Activated CD8-positive, alpha-beta memory T cell treated with anti-CD3 and anti-CD28 coated beads for 24 hours (primary cell): ENCODE measurements at places on chromosomes 13 and 19.

GRCh38 chr19:1106841-1107660, 3.3 kb downstream of the GPX4 start:
- DNase-seq = no peak

DNA sequence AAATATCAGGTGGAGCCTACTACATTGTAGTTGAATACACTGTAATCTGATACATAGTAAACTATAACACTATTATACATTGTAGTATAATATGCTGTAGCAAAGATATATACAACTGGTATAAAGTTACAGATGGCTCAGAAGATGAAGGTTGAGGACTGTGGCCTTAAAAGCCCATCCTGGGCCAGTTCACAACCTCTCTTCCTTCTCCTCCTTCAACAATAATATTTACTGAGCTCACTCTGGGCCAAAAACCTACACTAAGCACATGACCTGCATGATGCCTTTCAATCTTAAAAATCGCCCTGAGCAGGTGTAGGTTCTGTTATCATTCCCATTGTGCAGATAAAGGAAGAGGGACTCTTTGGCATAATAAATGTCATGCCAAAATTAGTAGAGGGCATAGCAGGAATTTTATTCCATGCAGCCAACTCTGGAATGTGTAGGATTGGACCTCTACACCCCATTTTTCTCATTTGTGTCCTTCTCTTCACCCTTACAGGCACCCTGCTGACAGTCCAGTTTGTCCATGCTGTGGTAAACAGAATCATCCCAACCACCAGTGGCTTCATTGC, 14.6 kb upstream of the SIN3B start:
- DNase-seq = no peak

- DNase-seq = no peak
Observed at GRCh38 chr13:97904059-97904458, 49.4 kb upstream of the IPO5 start.

GRCh38 chr13:111387026-111387871, 66.8 kb downstream of the TEX29 start:
- DNase-seq = peak; percentile 32

DNA sequence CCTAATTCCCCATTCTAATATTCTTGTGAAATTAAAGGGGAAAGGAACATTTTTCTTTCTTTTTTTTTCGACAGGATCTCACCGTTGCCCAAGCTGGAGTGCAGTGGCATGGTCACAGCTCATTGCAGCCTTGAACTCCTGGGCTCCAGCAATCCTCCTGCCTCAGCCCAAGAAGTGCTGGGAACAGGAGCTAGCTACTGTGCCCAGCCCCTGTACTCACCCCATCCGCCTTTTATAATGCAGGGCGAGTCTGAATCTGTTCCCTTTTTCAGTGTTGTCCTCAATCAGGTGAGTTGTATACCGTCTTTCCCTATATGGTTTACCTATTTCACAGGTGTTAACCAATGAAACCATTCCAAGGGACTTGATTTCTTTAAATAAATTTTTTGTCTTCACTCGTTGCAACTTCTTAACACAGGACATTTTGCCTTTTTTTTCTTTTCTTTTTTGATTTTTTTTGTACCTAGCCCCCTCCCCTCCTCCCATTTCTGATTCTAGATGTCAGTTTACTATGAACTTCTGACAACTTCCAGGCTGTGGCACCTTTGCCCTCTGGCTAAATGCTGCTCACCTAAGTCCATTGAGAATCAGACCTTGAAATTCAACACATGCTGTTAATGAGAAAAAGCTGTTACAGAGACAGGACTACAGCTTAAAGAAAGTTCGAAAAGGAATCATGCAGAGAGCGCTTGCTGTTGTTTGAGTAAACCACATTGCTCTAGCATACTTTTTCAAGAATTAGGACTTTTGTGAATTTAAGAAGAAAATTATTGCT, 562.1 kb upstream of the KLF12 start:
- no peak for DNase-seq

- no peak for DNase-seq
Observed at GRCh38 chr13:28796938-28797257, 23.2 kb upstream of the MTUS2 start.

DNA sequence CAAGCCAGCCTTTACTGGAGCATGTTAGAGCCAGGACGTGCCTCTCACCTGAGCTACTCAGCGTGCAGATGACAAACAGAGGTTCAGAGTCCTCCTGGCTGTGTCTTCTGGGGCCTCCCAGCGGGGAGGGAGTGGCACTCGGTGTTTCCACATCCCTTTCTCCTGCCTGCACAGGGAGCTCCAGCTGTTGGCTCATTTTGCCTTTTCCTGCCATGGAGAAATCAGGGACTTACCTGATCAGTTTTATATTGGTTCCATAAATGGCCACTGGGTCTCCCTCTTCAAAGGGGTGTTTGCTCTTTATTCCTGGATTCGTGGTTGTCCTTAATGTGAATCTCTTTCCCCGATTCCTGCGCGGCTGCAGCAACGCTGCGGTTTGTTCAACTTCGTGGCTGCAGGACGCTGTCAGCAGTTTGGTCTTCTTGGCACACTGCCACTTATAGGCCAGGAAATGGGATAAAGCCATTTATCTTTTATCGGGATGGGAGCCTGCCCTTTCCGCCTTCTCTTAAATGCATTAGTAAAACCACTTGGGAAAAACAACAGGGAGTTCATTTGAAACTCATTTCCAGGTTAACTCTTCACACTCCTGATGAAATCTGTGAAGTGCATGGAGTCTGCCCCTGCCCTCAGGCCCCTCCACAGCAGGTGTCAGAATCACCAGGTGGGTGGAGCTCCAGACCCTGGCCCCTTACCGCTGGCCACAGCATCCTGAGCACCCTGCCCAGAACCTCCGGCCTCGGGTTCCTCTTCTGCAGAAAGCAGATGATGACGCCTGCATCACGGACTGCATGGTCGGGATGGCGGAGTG, 39.8 kb upstream of the MCF2L start:
- no peak for DNase-seq

GRCh38 chr19:33294058-33294798, 8.1 kb downstream of the CEBPA start:
- DNase-seq = no peak

- peak; percentile 77 for DNase-seq
Observed at GRCh38 chr13:73765651-73766384, 368.4 kb downstream of the KLF12 start.

DNA sequence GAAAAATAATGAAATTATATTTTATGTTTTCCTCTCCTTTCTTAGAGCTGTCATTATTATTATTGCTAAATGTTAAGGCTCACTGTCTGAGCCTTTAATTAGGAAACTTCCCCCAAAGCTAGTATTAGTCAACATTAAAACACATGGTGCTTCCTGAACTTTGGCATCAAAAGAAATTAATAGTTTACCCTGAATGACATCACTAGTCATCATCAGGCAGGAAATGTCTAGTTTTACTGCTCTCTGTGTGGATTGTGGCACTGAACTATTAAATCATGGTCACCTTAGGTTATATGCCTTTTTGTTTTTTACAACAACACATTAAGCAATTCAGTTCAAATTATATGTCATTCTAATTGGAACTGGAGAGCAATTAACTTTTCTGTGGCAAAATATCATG, 595.5 kb downstream of the SLITRK1 start:
- DNase-seq = no peak

DNA sequence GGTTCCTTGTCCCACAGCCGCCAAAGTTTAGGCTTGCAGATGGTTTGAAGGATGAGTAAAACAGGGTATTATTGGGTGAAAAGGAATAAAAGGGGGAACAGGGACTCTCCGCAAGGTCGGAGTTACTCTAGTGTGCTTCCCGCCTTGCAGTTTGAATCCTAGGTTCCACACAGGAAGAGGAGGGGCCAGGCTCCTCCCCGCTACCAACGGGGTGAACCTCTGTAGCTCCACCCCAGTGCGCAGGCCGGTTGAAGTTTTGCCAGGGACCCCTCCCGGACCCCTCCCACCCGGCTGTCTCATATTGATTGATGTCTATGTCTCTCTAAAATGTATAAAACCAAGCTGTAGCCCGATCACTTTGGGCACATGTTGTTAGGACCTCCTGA, 11.6 kb upstream of the GTF2F2 start:
- DNase-seq = no peak

GRCh38 chr19:32098968-32099367, 246.4 kb upstream of the ZNF507 start:
- DNase-seq = no peak

DNA sequence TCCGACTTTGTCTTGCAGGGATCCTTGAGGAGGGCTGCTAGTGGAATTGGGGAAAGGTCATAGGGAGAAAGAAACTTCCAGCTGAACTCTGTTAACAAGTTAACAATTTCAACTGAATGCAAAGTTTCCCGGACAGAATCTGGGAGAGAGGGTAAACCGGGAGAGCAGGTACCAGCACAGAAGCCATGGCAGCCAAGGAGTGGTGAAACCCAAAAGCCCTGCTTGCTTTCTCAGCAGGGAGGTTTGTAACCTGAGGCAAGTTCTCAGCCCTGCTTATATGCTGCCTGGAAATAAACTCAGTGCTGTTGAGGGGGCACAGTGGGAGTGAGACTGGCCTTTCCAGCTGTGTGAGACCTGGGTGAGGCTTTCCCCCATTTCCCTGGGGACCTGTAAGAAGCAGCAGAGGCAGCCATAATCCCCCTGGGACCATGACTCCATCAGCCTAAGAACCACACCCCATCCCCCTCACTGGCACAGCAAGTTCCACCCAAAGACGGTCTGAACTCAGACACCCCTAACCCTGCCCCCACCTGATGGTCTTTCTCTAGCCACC, 84.0 kb downstream of the SUCLA2 start:
- no peak for DNase-seq

DNA sequence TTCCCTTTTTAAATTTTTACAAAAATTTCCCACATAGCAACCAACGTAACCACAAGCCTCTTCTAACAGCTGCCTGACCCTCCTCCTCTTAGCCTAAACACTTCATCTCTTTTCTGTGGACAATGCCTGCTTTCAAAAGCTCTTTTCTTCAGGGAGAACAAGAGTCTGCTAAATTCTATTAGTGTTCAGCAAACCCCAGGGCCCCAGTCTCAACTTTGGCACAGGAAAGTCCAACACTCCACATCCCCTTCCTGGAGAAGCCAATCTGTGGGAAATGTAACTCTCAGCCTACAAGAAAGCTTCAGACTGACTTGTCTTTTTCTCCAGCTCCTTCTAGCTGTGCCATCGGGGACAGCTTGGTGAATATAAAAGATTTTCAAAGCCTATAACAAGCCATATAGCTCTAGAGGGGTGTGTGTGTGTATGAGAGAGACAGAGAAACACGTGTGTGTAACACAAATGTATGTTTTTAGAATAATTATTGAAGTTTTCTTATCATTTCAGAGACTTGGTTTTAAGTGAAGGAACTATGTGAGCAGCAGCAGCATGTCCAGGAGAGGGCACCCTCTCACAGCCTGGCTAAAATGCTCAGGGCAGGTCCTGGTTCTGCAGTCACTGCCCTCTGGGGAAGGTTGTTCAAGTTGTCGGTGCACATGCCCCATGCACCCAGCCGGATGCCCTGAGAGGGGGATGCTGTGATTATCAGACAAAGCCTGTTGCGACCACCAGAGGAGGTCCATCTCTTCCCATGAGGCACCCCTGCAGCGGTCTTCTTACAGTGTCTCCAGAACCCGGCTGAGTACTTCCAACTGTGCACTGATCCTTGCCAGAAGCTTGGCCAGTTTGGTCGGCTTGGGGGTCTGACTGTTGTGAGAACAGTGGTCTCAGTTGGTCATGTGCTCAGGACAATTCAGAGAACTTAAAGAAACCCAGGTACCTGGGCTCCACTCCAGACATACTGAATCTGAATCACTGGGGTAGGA, 34.4 kb downstream of the CCDC70 start:
- peak; percentile 59 for DNase-seq

DNA sequence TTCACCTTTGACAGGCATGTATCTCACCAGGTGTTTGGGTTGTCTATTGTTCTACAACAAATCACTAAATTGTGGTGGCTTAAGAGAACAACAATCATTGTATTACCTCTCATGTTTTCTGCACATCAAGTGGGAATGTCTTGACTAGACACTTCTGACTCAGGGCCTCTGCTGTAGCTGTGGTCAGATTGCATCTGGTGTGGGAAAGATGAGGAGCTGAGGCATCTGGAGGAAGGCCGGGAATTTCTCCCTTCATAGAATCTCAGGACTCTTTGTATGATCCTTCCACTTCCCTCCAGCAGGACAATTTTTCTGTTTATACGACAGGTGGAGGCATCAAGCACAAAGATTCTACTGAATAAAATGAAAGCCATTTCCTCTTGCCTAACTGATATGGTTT, 511.8 kb upstream of the NBEA start:
- no peak for DNase-seq

GRCh38 chr13:53010374-53011105, 18.1 kb upstream of the OLFM4 start:
- no peak for DNase-seq

DNA sequence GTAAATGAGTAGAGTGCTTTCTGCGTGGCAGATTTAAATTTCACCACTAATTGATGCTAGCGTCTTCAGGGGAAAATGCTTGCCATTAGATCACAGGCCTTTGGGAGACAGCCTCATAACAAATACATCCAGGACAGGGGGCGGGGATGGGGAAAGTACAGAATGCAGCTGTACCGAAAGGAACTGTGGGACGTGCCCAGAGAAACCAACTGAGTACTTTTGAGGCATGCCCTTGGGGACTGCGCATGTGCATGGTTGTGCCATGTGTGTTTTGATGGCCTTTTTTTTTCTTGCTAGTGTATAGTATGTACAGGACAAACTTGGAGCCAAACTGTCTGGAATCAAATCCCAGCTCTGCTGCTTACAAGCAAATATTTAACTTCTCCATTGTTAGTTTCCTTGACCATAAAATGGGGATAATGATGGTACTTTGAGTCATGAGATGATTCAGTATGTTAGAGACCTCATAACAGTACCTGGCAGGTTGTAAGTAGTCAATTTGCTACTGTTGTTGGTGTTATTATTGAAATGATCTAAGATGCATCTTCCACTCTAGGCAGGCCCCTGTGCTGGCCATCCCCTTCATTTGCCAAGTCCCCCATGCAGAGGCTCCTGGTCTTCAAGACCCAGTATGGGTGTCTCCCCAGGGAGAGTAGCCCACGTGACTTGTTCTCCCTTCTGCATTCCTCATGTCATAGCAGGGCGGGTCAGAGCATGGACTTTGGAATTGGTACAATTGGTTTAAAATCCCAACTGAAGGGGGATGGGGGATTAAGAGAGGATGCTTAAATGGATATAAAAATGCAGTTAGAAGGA, 68.3 kb upstream of the NPAS1 start:
- no peak for DNase-seq

- DNase-seq = no peak
Observed at GRCh38 chr19:37218592-37218935, 550 bp downstream of the ZNF383 start.

DNA sequence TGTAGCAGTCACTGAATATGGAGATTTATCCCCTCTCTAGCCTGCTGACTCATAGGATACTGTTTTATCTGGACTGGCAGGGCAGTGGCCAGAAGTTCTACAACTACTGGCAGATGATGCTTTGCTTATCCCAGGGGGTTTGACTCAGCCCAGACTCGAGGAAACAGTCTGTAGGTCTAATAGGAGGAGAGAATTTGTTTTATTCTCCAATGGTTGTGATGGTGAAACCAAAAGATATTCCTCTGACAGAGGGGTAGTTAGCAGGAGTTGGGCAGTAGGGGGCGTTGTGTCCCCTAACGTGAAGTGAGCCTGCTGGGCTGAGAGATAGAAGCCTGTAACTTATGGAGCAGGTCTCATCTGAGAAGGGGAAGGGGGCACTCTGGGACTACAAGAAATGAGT, 74.9 kb downstream of the WTIP start:
- DNase-seq = no peak
